ENCODE measurements at places on chromosomes 5 and 9.

DNA sequence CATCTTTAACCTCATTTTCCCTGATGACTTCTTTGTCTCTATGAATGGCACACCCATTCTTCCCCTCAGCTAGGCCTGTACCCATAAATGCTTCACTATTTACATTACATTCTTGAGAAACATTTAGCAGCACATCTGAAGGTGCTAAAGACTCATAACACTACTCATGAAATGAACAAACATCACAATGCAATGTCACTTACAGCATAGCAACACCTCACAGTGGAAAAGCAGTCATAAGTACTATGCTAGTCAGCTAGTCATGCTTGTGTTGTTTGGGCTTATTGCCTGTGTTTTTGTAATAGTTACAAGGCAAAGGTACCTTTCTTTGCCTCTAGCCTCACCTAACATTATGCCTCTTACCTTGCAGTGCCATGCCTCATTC, 228.9 kb downstream of the KIAA0825 start:
- DNase-seq: no peak

- no peak for DNase-seq
Observed at GRCh38 chr5:109907731-109908130, 218.0 kb downstream of the MAN2A1 start.

- DNase-seq: peak; percentile 28
Observed at GRCh38 chr9:90915693-90916092, 114.1 kb downstream of the SYK start.

DNA sequence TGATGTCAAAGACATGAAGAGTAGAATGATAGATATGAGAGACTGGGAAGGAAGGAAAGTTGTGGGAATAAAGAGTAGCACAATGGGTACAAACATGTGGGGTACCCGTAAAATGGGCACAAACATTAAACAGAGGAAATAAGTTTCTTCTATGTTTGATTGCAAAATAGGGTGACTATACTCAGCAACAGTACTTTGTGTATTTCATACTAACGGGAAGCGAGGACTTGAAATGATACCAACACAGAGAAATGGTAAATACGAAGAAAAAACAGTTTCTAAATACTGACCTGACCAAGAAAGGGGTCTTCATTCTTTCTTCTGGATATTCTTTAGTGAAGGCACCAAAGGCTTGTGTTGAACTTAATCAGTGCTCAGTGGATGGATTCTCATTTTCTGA, 31.1 kb downstream of the ATP6V0E1 start:
- DNase-seq: no peak

GRCh38 chr5:96288166-96288844, 144.7 kb downstream of the PCSK1 start:
- no peak for DNase-seq

DNA sequence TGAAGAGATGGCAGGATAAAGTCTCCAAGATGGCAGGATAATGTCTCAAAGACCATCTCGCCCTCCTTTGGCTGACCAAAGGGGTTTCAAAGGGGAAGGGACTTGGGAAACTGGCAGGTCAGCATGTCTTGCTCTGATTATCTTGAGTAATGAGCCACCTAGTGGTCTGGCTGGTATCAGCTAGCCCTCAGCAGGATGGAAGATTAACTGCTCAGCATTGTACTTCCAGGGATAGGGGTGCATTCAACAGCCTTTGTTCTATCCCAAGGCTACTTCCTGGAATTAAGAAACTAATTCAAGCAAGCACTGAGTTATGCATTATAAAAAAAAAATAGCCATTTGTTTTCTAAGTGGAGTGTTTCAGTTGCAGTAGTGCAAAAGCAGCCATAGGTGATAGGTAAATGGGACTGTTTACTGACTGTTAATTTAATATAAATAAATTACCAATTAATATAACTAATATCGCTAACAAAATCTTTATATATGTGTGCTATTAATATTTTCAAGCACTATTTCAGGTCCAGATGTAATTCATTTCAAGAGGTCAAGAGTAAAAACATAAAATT, 555.5 kb downstream of the CDH9 start:
- peak; percentile 39 for DNase-seq

DNA sequence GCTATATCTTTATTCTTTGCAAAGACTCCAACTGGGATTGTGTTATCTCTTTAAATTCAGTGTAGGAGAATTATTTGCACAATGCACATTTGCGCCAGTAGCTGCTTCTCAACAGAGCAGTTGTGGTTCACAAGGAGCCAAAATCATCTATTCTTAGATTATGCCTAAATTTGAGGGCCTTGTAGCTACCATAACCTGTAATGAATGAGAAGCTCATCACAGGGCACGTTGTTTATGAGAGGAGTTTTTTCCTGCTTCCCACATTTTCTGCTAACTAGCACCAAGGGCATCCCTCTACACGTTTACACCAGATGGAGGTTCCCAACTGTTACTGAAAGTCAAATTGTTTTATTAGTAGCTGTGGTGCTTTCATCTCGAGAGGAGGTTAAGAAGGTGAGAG, 322.4 kb downstream of the TMEM161B start:
- DNase-seq: no peak

DNA sequence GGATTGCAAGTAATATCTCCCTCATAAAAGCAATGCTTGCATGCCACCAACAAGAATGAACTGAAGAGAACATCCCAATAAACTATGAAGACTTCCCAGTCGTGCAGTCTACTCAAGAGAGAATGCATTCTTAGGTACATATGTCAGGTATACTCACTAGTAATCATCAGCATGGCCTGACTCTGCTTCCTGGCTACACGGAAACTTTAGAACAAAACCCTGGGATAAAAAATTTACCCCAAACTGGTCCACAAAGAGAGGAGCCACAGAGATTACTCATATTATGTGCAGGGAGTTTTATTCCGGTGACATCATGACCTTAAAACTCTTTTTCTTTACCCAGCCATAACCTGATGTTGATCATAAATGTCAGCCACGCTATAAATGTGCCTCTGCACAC, 57.5 kb upstream of the PAPPA start:
- no peak for DNase-seq

GRCh38 chr5:141777711-141778110, 95.7 kb upstream of the ARAP3 start:
- DNase-seq: no peak

DNA sequence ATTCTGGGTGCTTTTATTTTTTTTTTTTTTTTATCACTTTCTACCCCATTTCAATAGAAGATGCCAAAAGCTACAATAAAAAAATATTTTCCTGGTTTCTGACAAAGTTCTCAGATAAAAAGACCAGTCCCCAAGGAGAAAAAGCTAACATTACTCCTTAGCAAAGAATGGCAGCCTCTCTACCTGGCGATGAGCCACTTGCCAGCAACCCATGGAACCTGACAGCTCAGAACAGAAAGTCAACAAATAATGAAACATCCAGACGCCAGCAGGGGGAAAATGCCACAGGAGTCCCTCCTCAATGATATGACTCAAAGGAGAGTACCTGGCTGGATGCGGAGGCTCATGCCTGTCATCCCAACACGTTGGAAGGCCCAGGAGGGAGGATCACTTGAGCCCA, 123.2 kb downstream of the MYO10 start:
- DNase-seq: peak; percentile 59

DNA sequence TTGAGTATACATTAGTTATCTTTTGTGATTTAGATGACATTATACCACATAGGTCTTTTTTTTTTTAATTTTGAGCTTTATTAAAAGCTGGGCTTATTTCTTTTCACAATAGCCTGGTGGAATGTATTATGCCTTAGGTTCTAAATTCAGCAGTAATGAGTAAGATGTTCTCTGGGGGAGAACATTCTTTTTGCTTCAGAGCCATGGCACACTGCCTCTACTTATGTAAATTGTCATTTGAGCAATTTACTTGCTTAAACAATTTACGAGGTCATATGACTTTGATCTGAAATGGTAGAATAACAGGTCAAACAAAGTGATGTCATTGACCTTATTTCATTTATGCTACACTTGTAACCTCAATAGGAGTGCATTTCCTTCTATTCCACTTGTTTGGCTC, 154.2 kb downstream of the FOCAD start:
- no peak for DNase-seq

DNA sequence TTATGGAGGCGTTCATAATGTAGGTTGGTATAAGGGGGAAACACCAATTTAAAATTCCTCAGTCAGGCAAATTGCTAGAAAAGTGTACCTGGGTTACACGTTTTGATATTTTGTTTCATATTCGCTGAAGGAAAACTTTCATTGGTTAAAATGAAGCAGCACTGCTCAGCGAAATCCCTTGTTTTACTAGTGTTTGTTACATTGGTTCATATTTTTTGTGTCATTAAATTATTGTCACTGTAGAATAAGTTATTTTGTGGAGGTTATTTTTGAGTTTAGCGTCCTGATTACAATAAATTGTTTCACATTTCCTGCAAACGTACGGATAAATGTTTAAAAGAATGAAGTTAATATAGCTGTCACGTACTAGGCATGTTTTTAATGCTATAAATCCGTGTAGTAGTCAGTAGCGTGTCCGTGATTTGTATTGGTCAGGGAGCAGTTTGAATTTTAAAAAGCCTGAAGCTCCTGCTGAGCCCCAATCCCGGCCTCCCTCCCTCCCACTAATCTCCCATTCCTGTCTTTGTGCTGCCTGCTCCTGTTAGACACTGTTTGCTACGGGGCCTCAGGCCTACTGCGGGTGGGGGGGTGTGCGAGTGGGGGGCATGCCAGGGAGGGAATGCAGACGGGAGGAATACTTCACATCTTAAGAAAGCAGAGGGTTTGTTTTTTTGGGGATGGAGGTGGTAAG, 2.0 kb downstream of the NIPBL start:
- peak; percentile 14 for DNase-seq

GRCh38 chr5:140403613-140404012, 2.0 kb downstream of the ANKHD1 start:
- no peak for DNase-seq

DNA sequence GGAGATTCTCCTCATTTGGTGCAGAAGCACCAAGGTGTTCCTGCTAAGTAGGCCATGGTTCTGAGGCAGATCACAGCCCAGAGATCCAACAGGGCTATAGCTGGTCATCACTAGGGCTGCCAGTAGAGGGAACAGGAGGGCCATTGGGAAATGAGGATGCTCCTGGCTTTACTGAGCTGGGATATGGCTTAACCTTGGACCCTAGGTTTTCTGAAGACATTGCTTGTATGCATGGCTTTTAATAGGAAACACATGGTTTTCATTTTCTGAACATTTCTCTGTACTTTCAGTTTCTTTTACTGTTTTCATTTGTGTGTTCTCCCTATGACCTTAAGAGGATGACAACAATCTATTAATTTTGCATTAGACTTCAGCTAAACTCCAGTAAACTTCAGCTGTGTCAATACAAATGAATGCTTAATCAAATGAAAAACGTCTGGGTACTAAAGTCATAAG, at the start of gene IFNW1:
TSS of gene IFNW1 (minus strand) at position 406 of the 456 bp plus-strand sequence. CDS start at position 144, 262 bp downstream.
- no peak for DNase-seq

DNA sequence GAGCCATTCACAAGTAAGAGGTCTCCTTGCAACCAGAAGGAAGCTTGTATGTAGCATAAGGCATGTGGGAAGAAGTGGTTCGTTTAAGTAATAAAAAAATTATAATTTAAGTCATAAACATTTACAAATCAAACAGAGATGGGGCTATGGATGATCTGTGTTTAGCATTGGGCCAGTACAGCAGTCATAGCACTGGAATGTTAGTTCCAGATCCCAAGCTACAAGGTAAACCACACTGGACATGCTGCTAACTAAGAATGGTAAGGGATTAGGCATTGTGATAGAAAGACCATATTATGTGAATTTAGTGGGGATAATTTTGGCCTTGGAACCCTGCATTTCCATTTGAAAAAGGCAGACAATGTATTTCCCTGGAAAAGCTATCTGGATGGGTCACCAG, 170.4 kb upstream of the KCNN2 start:
- no peak for DNase-seq

- no peak for DNase-seq
Observed at GRCh38 chr5:150676578-150676977, 15.5 kb downstream of the MYOZ3 start.

GRCh38 chr5:135153661-135154060, 119.6 kb upstream of the PITX1 start:
- DNase-seq: no peak

DNA sequence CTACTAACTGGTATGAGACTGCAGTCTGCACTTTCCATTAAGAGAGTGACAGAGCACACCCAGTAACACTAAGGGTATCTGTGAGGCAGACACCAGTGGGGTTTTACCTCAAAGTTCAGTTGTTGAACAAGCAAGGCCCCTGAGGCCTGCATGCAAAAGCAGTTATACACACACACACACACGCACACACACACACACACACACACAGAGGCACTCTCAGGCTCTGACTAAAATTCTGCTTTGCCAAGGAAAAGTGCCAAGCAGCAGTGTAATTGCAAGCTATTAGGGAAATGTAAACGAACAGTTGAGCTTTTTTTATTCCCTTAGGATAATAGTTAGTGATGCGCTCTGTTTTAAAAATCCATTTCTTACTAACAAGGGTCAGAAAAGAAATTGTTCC, 377.1 kb downstream of the SPOCK1 start:
- DNase-seq: no peak

DNA sequence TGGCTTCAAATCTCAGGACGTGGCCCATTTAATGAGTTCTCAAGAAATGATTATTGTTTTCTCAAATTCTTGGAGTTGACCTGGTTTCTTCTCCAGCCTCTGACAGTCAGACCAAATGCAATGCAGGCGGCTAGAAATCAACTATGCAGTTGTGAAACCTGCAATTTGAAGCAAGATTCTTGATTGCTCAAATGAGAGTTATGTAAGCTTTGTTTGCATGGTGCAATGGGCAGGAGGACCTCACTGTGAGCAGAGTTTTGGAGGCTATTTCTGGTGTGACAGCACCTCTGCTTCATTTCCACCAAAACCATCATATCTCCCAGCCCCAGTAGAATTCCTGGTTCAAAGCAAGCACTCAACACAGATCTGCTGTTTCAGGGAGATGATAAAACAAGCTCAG, 500.0 kb upstream of the KLF4 start:
- DNase-seq: no peak

- DNase-seq: no peak
Observed at GRCh38 chr9:107647141-107647540, 157.6 kb upstream of the KLF4 start.

- DNase-seq: no peak
Observed at GRCh38 chr9:89008055-89008743, 16.9 kb downstream of the S1PR3 start.

DNA sequence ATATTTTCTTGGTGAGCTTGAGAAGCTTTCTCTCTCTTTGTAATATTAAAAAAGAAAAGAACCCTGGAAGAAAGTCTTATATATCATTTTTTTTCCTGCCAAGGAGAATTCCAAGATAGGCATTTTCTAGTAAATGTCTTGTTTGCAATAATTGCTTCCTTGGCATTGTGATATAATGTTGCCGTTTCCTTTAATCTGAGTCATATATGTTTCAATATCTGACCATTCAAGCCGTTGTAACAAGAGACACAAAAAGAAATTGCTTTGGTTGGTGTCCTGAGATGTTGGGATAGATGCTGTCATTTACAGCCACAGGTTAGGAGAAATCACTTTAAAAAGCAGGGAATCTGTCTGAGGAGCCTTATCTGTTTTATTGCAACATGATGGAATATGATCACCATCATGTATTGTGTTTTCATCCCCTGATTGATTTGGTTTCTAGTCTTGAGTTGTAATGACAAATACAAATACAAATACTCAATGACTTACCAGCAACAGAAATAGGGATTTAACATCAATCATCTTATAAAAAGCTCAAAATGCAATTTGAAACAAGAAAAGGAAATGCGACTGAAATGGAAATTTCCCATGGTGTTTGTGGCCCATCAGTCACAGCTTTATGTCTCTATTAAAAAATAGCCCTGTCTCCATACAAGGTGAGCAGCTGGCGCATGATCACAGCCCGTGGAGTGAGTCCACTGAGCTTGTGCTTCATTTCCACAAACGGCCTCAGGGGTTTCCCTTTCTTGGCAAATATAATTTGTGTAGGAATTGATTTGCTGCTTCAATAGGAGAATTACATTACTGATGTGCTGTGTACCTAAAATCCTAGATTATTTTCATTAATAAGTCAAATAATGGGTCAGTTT, 250.1 kb upstream of the TRPC7 start:
- no peak for DNase-seq
